ENCODE measurements at places on chromosomes 1 and 21.

DNA sequence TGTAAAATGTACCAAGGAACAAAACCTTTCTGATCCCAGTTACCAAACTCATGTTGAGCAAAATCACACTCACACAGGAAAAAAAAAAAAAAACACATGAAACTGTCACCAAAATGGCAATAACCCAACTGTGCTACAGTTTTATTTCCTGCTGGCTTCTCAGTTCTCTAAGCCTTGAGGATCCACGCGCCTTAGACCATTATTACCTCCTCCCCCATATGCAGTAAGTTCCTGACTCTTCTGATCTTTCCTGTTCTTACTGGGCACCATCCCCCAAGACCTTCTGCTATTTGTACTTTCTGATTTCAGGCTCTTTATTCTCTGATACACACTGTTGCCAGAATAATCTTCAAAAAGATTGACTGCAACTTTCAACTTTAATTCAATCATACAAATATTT lies 79.6 kb downstream of the SLC45A1 start:
- no peak for DNase-seq

DNA sequence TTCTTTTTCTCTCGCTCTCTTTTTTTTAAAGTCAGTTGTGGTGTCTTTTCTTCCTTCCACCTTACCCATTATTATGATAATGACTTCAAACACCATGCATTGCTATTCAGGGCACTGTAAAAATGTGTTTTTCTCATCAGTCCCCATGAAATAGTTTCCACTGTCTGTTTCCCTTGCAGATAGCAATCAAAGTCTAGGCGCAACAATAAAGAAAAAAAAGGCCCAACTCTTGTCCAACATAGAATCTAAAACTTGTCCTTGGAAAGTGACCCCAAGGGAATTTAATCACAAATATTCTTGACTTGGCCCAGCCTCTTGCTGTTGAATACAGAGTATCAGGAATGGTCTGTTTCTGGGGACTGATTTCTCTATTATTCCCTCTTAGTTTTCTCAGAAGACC lies 382.5 kb downstream of the PLPP3 start:
- DNase-seq = no peak

DNA sequence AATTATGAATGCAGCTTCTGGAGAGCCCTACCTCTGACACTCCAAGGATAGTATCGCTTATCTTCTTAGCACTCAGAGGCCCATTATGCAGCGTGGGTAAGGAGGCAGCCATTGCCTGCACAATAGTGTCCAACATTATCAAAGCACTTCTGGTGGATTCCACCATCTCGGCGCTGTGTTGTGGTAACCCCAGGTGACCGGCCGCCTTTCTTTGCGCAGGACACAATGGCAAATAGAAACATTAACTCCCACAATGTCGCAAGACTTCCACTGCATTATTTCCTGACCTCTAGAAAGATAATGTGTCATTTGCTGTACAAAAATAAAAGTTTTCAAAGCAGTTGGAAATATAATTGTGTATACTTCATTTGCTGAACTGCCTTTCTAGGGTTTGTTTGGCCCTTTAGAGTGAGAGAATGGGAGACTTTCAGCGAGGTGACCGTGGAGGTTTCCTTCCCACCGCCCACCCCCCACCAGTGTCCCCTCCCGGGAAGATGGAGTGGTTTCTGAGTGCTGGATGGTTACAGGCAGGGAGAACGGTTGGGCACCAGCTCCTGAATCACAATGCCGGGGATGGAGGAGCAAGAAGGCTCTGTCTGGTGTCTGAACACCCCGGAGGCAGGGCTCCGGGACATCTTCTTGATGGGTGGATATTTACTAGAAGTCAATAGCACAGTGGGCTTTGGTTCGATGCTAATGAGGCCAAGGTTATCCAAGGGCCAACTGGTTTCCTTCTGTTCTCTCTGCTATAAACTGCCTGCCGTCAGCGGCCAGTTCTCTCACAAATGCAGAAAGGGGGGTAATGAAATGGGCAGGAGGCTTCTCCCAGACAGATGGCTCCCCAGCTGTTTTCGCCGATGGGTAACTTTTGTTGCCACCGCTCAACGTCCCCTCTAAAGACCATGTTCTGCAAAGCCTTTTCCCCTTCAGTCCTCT lies 215.4 kb upstream of the PROX1 start:
- no peak for DNase-seq

GRCh38 chr1:173285048-173285447 lies 77.9 kb upstream of the TNFSF4 start:
- no peak for DNase-seq

- DNase-seq = no peak
Observed at GRCh38 chr1:86288586-86289147, 107.5 kb downstream of the ODF2L start.

DNA sequence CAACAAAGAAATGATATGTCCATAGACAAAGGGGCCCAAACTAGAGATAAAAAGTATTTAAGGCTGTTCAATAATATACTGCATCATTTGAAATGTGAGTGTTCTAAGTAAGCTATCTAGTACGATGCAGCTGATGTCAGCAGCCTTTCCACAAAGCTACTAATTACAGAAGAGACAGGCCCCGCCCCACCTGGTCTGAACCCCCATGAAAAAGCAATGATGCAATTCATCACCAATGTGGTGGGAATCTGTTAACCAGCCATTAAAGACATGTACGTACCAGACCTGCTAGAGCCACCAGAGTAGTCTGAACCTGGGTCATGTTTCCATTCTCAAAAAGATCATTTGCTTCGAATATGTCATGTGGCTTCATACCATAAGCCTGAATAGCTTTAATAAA lies 25.1 kb downstream of the CNN3 start:
- no peak for DNase-seq

DNA sequence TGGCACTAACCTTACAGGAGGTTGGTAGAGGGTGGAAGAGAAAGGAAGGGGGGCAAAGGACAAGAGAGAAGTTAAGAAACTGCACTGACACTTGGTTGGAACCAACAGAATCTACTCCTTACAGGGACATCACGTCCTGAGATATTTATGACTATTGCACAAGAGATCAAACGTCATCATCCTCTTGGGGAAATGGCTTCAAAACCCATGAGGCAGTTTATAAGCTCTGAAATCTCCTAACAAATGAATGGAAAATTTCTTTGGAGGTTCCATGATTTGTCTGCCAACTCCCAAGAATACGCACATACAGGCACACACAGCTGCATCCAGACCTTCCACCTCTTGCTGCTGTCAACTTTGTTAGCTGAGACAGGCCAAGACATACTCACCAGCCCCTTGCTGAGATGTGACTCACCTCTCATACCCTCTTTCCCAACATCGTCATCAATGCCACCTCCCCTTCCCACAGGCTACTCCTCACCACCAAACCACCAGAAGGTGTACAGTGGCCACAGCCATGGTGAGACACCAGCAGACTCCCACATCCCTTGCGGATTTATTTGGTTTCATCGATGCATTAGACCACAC lies 135.5 kb downstream of the SETD4 start:
- no peak for DNase-seq

GRCh38 chr1:77310924-77311323 lies 29.1 kb downstream of the AK5 start:
- DNase-seq = no peak

- DNase-seq = no peak
Observed at GRCh38 chr1:36134031-36134430, 9.0 kb upstream of the COL8A2 start.

GRCh38 chr1:54331091-54331772 lies 75.0 kb downstream of the SSBP3 start:
- no peak for DNase-seq

GRCh38 chr21:42554251-42554961 lies 40.8 kb downstream of the SLC37A1 start:
- DNase-seq = no peak

Measured in COR-L47 (cell line).